ENCODE measurements at places on chromosomes 6 and 20. TPM values are rescaled to one million over a fixed set of nuclear protein-coding genes. Genes with fewer than 3 reads are reported as not detected.

OR2B6 gene
- not detected for total RNA-seq

POU5F1 gene
- not detected for total RNA-seq

TULP4 gene
- 81.3 TPM for total RNA-seq

TUBB2B gene
- 1.3 TPM for total RNA-seq

PLG gene
- not detected for total RNA-seq

DNA sequence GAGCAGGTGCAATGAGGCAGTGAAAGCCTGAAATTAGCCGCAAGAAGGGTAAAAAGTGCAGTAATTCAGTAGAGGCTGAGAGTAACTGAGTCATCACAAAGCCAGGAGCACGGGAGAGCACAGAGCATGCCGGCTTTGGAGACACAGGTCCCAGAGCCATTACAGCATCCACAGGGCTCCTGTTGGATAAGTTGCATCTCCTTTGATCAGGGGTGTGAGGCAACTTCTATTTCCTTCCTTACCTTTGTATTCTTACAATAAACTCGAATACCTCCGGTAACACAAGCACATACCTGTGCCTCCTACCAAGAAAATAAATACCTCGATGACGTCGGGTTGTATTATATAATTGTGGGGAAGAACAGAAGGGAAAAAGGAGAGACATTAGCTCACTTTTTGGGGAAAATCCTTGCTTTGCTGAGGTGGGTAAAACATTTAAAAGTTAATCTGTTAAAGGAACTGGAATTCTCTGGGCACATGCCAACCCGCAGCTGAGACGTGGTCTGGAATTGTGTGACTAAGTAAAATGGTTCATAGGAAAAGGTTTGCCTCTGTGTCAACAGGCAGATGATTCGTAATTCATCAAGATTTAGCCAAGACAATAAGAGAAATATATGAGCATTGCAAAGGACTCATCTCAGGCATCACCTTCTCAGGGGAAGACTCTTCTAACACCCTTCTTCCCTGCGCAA lies 360.7 kb upstream of the ZFP64 start:
- DNase-seq: no peak

DNA sequence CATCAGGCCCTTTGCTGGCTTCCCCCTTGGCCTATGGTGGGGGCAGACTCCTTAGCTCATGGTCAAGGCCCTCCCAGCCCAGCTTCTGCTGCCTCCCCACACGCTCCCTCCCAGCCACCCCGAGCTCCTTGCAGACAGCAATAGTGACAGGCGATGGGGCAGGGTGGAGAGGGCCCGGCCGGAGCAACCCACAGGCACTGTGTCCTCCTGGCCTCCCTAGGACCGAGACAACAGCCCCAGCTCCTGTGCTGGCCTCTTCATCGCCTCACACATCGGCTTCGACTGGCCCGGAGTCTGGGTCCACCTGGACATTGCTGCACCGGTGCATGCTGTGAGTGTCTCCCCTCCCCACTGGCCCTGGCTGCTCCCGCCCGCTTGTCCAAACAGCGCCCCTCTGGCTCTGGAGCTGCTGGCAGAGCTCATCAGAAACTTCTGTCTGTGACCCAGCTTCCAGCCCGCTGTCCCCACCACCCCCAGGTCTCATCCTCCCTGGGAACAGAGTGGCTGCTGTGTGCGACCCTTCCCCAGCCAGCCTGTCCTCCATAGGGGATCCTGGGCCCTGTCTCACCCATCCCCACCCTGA lies 21.8 kb downstream of the NPEPL1 start:
- DNase-seq: no peak

GRCh38 chr20:1241456-1241855 lies 15.6 kb downstream of the RAD21L1 start:
- no peak for DNase-seq

DNA sequence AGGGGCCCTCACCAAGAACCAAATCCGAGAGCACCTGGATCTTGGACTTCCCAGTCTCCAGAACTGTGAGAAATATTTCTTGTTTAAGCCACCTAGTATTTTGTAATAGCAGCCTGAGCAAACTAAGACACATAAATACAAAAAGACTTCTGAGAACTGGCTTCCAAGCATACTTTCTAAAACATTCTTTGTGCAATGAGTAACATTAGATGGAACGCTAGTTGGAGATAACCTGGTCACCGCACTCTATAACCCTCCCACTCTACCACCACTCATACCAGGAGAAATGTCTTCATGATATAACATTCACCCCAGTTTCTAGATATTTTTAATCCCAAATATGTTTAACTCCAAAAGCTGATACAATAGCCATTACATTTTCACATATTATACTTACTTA lies 169.5 kb upstream of the THEMIS start:
- DNase-seq: no peak

- DNase-seq: no peak
Observed at GRCh38 chr6:91613481-91613880, 1026.6 kb upstream of the MAP3K7 start.

DNA sequence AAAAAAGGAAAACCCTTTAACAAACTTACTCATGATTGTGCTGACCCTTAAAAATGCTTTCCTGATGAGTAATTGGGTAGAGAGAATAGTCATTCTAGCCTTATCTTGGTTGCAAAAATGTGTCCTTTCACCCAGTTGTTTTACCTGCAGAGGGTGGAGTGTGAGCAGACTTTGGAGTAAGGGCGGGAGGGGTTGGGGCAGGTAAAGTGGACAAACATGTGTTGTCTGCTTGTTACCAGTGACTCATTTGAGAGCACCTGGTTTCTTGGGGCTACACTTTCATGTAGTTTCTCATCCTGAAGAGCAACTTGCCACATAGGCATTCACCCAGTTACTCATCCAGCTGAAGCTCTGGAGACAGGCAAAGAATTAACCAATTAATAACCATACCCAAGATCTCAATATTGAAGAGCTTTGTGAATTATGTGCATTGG lies 121.1 kb downstream of the TNFRSF21 start:
- DNase-seq: no peak
